ENCODE measurements at places on chromosomes 7 and 10.

DNA sequence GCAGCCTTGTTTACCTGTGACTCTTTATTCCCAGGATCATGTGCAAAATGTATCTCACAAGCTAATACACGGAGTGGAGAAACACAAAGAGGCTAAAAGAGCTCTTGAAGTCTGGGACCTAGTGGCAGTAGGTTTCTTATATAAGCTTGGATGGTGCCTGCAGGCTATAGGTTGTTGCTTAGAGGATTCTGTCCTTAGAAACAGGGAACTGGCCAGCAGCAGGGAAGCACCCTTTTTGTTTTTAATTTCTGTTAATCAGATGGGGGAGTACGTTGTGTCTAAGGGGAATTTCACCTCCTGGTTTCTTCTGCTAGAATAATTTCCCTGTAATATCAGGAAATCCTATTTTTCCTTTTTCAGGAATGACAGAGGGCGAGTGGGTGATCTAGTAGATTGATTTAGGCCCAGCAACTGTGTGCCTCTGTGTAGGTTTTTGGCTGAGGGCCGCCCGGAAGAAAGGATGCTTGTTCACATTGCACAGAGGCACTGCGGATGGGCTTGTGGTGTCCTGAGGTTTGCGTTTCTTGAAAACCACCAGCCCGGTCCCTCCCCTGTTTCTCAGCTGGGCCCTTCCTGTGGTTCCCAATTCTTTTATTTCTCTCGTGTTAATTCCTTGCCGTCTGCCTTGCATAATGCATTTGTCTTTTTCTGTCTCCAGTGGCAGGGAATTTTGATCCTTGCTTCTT lies 158.0 kb downstream of the CAMK1D start:
- no peak for DNase-seq

DNA sequence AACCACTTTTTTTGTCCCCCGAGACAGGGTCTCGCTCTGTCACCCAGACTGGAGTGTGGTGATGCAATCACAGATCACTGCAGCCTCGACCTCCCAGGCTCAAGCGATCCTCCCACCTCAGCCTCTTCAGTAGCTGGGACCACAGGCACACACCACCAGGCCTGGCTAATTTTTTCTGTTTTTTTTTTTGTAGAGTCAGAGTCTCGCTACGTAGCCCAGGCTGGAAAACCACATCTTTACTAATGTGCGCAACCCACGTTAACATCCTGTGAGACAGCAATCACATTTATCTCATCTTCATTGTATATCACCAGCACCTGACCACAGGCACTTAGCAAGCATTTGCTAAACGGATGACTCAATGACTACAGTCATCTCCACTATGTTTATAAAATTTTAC lies 77.8 kb upstream of the ATP6V0A4 start:
- DNase-seq, result peak; percentile 53

DNA sequence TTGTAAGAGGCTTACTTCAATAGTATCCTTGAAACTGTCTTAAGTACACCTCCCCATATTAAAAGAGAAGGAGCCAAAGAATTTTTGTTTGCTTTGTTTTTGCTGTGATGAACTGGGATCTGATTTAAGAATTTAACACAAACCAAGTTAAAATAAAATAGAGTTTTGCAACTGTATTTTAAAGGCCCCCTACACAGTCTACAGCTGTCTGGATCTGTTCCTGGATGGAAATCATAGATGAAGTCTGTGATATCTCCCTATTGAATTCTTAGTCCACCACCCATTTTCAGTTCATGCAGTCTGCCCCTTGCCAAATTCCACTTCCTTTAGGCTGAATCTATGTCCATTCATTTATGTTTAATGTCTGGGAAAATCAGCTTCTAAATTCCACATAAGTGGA lies 169.8 kb upstream of the MEOX2 start:
- DNase-seq, result no peak

DNA sequence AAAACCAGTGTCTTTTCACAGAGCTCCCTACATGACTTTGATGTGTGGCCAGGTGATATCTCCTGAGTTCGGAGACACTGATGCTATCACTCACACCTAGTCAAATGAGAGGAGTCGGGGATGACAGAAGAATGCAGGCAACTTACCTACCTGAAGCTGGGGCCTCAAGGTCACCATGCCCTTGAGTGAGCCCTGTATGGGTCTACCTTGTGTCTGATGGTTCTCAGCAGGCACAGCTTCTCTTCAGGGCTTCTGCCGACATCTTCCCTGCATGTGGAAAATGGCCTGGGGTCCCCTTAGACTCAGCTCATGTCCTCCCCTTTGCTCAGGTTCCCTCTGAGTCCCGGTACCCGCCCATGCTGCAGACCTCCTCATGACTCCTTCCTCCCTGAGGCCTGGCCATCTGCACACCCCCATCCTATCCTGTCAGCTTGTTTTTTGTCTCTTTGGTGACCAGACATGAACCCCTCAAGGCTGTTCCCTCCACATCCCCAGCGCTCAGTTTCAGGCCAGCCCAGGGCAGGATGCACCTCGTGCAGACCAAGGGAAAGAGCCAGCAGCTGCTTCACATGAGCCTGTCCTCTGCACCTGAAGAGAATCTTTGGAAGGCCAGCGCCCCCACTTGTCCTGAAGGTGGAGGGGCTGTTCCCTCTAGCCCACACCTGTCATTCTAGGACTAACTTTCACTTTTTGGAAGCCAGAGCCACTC lies 74.6 kb upstream of the GDF10 start:
- DNase-seq, result no peak

GRCh38 chr7:110633313-110633712 lies 457.6 kb upstream of the LRRN3 start:
- no peak for DNase-seq

GRCh38 chr7:5678295-5679047 lies 103.0 kb downstream of the RNF216 start:
- DNase-seq, result no peak

DNA sequence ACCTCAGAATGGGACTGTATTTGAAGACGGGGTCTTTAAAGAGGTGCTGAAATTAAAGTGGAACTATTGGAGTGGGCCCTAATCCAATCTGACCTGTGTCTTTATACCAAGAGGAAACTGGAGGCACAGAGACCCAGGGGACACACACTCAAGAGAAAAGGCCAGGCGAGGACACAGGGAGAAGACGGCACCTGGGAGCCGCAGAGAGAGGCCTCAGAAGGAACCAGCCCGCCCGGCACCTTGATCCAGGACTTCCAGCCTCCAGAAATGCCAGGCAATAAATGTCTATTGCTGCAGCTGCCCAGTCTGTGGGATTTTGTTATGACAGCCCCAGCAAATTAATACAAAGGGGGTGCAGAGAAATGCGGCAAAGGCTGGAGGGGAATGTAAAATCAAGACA lies 10.5 kb downstream of the CARD11 start:
- DNase-seq, result no peak

DNA sequence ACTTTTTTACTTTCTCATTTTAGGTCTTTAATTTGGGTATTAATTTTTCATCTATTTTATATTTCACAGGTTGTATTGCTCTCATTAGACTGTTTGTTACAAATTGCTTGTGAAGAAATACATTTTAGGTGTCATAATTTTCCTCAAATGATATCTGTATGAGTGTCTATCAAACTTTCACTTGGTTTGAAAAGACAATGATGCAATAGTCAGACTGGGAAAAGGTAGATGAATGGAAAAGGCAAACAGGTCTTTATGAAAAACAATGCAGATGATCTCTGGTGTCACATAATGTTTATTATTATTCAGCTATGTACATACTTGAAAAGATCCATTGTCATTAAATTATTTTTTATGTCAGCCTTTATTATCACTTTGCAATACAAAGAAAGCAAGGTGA lies 80.2 kb downstream of the PTPRZ1 start:
- no peak for DNase-seq

GRCh38 chr7:43766564-43766963 lies 8.1 kb downstream of the BLVRA start:
- DNase-seq, result no peak

DNA sequence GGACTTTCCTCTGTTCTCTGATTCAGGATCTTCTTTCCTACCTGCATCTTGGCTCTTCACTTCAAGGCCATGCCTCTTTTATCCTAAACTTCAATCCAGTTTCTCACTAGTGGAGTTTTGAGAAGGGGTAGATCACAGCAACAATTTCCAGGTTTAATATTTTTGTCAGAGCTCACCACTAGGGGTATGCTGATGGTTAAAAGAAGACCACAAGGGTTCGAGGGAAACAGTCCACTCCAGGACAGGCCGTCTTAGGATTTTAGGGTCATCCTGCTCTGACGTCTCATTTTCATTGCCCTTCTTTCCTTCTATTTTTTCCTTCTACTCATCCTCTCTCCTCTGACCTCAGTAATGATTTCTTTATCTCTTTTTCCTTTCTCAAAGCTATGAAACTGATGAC lies 11.3 kb downstream of the STAG3 start:
- DNase-seq, result no peak

DNA sequence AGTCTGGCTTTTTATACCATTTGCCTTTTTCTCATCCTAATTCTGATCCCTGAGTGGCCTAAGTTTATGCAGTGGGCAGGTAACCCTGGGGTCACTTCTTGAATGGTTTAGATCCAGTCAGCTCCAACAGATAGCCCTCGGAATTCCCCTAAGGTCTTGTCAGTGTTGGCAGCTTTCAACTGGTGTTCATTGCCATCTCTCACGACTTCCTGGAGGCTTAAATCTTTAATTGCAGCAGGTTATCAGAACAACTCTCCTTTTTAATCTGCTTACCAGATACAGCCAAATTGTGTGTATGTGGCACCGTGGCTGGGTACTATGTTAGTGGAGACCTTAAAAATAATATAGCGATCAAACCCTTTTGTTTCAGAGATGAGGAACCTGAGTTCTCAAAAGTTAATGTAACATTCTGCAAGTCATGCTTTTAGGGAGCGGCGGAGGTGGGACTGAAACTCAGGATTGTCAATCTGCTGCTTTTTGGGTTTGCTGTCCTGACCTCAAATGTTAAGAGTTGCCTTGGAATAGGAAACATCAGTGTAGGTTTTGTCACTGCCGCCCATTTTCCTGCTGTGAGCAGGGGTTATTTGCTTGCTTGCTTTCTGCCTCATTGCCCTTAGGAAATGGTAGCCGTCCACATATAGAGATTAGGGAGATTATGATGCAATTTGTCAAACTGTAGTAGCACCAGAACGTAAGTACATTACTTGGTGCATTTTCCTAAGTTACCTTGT lies 818 bp downstream of the DLD start:
- no peak for DNase-seq

DNA sequence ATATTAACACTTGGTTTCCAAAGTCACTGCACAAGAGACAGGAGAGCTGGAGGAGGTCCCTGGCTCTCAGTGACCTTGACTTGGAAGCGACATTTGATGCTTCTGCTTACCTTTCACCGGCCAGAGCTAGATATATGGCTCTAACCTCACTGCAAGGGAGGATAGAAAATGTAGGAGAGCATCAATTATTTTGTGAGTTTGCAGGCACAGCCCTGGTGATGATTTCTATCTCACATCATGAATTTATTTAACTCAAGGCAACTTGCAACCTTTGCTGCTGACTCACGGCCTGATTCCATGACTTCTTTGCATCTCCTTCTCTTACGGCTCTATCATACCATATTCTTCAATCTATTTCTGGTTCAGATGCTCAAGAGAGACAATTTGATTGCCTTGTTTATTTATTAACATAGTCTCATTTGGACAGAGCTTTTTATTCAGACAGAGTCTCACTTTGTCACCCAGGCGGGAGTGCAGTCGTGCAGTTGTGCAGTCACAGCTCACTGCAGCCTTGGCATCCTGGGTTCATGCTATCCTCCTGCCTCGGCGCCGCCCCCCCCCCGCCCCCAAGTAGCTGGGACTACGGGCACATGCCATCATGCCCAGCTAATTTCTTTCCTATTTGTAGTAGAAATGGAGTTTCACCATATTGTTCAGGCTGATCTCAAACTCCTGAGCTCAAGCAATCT lies 196.0 kb downstream of the REEP3 start:
- no peak for DNase-seq

Data from AG08395 (cell line).